ENCODE measurements at places on chromosomes 1 and 21.

DNA sequence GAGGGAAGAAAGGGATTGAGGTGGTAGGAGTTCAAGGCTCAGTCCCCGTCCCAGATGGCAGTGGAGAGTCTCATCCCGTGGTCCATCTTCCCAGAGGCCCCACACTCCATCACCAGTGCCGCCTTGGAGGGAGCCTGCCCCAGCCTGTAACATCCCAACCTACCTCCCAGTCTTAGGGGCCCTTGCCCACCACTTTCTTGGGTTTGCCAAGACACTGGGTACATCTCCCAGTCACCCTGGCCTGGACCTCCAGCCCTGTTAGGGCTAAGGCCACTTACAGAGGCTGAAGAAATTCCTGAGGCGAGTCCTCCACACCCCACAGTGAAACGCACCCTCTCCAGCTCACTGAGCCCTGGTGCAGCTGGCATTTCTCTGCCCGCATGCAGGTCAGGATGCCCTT lies 3.3 kb downstream of the TMEM200B start:
- DNase-seq = no peak

DNA sequence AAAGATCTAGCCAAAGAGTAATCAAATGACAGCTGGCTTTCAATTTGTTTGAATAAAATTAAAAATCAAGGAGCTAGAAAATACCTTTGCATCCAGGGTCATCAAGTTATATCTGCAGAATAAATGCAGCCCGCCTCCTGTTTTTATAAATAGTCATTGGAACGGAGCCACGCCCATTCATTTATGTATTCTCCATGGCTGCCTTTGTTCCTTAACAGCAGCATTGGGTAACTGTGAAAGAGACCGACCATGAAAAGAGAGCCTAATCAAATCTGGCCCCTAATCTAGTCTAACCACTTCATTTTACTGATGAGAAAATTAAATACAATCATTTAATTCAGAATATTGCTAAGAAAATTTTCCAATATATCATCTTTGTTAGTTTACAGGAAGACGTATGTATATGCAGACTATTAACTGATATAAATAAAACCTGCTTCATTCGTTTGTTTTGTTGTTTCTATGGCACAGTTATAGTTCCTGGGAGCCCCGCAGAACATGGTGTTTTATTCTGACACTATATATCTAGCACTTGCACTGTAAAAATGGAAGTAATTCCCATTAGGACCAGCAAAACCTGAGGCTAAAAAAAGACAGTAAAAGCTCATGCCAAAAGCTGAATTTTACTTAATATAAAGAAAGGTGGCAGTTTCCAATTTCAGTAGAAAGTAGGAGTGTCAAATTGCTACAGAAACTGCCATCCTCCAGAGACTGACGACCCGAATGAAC lies 111.8 kb upstream of the PALMD start:
- DNase-seq = no peak

GRCh38 chr1:30232288-30232899 lies 491.0 kb downstream of the MATN1 start:
- peak; percentile 14 for DNase-seq

DNA sequence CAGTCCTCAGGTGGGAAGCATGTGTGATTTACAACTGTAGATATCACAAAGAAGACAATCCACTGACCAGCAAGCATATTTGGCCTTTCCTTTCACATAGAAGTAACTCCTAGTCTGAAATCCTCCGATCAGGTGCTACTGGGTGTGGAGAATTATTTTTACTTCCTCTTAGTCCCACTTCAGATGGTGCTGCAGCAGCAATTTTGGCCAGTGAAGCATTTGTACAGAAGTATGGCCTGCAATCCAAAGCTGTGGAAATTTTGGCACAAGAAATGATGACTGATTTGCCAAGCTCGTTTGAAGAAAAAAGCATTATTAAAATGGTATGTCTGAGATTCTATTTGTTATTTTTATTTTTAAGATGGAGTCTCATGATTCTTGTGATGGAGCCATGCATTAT lies 51.0 kb downstream of the SCP2 start:
- DNase-seq = no peak

DNA sequence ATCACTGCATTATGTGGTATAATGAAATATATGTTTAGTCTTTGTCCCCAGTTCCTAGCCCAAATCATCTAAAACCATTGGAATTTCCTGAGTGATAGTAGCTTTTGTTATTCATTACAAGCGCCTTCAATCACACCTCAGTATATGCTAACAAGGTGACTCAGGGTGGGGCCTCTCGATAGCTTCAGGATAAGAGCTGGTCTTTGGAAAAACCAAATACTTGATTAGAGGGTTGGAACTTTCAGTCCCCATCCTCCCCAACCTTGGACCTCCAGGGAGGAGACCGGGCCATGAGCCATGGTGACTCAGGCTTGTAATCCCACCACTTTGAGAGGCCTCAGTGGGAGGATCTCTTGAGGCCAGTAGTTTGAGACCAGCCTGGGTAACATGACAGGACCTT lies 5.1 kb upstream of the BRDT start:
- no peak for DNase-seq

GRCh38 chr1:91506071-91506470 lies 5.4 kb downstream of the CDC7 start:
- no peak for DNase-seq

DNA sequence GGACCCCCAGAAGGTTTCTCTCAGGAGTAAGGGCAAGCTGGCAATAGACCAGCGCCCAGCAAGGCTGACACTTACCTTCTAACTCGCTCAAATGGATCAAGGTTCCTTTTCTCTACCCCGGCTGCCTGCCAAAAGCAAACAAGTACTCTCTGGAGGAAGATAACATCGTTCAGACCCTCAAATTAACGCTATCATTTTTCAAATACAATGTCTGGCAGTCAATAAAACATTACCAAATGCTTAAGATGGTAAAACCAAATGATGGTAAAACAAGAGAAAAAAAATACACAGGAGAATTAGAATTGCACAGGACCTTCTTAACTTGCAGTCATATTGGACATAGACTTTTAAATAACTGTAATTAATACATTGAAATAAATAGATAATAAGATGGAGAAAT lies 148.1 kb downstream of the SPATA46 start:
- DNase-seq = no peak

GRCh38 chr1:3436451-3436850 lies 18.0 kb upstream of the ARHGEF16 start:
- no peak for DNase-seq

- no peak for DNase-seq
Measured at GRCh38 chr1:167105271-167106118, 11.6 kb downstream of the STYXL2 start.
